ENCODE measurements at places on chromosomes 2 and 18.

- no peak for DNase-seq
These were observed 61.1 kb downstream of the FMNL2 start for GRCh38 chr2:152396051-152396511.

DNA sequence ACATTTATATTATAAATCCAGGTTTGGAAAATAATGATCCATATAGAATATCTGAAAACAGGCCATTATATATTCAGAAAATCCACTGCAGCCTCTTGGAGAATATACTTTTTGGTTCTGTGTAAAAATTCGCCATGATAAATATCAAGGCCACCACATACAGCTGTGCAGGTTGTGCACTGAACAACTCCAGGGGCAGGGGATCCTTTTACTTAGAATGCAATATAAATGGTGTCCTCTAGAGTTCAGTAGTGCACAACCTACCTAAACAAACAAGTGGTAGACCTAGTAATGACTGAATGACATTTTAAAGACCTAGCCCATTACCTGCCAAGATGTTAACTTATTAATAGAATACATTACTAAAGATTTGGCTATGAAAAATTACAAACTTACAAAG, 22.4 kb downstream of the MOGAT1 start:
- no peak for DNase-seq

DNA sequence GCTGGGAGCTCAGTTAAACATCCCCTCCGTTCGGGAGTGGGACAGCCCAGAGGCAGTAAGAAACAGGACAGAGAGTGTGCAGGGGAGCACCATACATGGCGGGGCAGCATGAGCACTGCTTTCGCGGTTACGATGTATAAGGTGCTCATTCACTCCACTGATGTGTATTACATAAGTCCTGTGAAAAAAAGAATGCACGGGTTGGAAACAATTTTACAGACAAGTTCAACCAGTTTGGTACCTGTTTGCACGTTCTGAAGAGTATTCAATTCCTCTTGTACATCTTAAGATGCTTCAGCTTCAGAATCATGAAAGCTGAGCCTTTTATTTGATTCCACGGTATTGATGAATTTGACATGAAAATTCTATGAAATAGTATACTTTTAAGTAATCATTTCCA, 97.8 kb upstream of the NETO1 start:
- no peak for DNase-seq

GRCh38 chr2:190357600-190357999, 14.2 kb downstream of the INPP1 start:
- no peak for DNase-seq

DNA sequence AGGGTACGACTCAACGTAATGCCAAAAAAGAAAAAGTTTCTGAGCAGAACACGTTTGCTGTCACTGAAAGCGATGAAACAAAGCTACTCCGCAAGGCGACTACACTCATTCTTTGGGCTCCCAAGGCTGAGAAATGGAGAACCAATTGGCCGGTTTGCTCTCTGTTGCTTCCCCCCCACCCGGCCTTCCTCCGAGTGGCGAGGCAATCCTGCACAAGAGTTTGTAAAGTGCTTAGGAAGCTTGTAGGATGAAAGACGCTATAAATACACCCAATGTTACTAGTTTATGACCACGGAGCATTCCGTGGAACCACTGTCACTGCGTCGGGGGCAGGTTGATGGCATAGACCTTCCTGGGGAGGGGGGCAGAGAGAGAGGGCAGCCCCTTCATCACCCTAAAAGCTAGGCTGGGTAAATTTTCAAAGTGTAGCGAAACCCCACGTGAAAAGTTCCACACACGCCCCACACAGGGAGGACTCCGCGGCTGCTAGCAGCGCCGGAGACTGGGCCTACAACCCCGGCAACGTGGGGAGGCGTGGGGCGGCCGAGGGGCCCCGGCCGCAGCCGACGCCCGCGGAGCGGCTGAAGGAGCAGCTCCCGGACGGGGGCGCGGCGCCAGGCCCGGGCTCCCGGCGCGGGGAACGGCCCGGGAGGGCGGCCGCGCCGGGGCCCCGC, 915 bp downstream of the CUL3 start:
- no peak for DNase-seq

GRCh38 chr2:88656690-88657089, 29.4 kb upstream of the EIF2AK3 start:
- no peak for DNase-seq

GRCh38 chr18:10262566-10262965, 191.9 kb upstream of the APCDD1 start:
- no peak for DNase-seq

- DNase-seq: no peak
These were observed 47.4 kb upstream of the RMDN2 start for GRCh38 chr2:37877457-37878315.

- no peak for DNase-seq
These were observed 306.0 kb upstream of the COL3A1 start for GRCh38 chr2:188668017-188668680.

- DNase-seq: no peak
These were observed 223.0 kb upstream of the DPP10 start for GRCh38 chr2:114219456-114219855.

DNA sequence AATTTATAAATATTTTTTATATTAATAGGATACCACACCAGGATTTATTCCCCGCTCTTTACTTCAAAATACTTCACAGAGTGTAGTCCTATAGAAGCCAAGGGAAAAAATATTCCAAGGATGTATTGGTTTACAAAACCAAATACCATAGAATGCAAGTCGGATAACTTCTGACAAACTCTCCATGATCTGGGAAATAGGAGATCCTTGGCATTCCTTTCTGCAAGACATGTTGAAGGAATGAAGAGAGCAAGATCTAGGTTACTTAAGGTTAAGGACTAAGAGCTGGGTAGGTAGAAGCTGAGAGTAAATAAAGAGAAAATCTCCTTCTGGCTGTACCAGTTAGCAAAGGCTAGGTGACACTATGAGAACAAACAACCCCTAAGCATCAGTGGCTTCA, 141.2 kb downstream of the LRATD1 start:
- no peak for DNase-seq

- no peak for DNase-seq
These were observed 93.3 kb downstream of the HS1BP3 start for GRCh38 chr2:20557635-20558034.

DNA sequence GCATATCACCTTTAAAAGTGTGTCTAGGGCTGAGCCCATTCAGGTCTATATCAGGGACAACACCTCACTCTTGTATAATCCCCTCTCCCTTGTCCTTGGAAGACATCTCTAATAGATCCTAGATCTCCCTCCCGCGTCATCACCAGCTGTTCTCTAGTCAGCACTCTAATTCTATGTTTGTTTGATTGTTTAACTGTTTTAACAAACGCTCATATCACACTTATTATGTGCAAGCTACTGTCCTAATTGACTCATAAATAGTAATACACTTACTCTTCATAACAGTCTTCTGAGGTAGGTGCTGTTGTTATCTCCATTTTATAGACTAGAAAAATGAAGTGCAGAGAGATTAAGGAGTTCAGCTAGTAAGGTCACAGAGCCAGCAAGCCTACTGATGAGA, 1.6 kb upstream of the ERMN start:
- DNase-seq: no peak

- no peak for DNase-seq
These were observed 56.2 kb downstream of the ARHGEF33 start for GRCh38 chr2:38945911-38946310.

DNA sequence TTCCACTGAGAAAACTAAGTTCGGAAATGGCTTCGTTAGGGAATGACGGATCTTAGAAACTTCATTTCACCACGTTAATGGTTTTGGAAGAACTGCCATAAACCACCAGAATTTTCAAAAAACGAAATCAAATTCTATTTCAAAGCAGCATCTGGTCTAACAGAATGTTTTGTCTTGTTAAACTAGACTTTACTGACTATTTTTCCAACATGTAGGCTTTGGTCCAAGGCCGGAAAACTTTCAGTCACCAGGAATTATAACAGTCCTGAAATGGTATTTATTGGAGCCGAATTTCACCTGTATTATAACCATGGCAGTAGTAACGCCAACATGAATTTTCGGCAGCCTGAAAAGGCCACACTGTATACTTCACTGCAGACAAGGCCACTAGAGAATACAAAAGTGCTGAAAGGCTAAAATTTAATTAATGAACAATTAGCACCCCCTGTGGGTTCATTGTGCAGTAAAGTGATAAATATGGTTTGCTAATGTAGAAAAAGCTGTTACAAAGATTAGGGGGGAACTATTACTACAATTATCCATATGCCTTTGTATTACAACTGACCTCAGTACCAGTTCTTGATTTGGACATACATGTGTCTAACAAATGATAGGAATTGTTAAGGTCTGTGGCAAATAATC, 116.4 kb downstream of the ZNF521 start:
- DNase-seq: no peak

- no peak for DNase-seq
These were observed 156.2 kb downstream of the DDX1 start for GRCh38 chr2:15747603-15748471.

DNA sequence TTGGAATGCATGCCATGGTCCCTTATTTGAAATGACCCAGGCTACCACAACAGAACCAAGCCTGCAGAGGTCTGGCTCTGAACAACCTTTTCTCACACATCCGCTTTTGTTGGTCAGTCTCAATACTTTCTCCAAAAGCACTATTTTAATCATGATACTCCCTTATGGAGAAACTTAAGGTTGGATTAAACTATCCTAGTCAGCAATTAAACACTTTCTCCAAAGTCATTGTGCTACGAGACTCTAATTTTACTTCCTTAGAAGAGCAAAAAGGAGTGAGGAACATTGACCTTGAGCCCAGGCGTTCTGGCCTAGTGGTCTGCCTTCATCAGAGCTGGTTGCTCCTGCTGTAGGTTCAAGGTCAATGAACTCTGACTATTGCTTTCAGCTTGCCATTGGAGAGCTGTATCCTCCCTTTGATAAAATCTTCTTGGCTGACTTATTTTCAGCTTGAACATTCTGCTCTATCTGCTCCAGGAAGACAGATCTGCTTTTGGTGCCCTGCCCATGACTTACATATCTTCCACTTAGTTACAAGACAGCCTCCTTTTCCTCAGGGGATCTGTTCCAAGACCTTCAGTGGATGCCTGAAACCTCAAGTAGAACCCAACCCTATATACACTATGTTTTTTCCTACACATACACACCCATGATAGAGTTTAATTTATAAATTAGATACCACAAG, 91.2 kb downstream of the NCKAP5 start:
- no peak for DNase-seq

- no peak for DNase-seq
These were observed 300.0 kb downstream of the GBX2 start for GRCh38 chr2:235868224-235868623.

GRCh38 chr18:8367217-8367988, 241.8 kb upstream of the RAB12 start:
- DNase-seq: no peak

DNA sequence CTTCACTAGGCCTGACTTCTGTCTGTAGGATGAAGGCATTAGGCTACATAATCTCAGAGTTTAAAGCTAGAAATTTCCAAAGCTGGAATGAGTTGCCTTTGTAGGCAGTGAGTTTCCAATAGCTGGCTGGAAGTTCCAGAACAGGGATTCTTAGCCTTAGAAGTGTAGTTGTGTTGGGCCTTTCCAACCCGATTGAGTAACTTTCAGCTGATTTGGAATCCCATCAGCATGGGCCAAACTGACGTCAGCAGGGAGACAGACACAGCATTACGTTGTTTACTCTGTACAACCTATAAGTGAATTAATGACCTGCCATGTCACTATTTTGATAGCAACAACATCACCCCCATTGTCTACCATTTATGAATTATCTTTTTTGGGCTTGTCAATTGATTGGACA, 56.9 kb downstream of the SETBP1 start:
- DNase-seq: no peak

DNA sequence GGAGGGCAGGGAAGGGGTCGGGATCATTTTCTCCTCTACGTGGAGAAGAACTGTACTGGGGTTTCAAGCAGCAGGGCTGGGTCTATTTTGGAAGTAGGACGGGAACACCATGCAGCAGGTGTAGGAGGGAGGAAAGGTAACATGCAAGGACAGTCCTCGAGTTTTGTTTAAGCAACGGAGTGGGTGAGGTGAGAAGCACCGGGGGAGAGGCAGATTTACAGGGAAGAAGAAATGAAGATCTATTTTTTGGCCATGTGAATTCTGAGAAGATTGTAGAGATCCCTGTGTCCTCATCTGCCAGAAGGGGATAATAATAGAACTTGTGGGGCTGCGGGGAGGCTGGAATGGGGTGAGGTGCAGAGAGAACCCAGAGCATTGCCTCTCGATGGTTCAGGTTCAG, 85.6 kb downstream of the INPP5D start:
- DNase-seq: no peak

GRCh38 chr2:8629402-8629801, 52.5 kb upstream of the ID2 start:
- DNase-seq: no peak

- DNase-seq: no peak
These were observed 120.7 kb downstream of the FSHR start for GRCh38 chr2:49033394-49034185.

DNA sequence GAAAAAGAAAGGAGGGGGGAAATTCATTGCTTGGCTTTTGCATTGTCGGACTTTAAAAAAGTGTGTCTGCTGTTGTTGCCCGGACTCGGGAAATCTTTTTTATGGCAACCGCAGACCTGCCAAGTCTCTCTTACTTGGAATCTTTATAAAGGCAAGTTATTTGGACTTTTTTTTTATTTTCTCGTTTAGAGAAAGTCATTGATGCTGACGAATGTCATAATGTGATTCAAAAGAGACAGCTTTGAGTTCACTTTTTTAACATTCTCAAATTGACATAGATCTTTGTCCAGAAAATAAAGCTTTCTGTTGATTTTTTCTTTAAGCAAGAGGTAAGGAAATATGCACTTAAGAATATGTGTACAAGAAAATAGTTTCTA, 651 bp upstream of the ZNF521 start:
- no peak for DNase-seq

DNA sequence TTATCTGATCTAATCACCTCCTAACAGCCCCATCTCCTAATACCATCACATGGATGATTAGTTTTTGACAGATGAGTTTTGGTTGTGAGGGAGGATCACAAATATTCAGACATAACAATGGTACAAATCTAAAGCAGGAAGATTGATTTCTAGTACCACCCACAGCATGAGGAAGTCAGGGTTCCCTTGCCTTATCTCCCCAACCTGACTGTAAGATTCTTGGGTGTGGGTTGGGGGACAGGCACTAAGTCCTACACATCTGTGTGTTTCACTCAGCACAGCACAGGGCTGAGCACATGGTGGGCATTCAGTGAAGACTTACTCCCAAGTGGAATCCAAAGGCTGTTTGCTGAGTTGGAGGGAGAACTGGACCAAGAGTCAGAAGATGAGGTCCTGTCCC, 93.8 kb upstream of the CXCR4 start:
- no peak for DNase-seq

DNA sequence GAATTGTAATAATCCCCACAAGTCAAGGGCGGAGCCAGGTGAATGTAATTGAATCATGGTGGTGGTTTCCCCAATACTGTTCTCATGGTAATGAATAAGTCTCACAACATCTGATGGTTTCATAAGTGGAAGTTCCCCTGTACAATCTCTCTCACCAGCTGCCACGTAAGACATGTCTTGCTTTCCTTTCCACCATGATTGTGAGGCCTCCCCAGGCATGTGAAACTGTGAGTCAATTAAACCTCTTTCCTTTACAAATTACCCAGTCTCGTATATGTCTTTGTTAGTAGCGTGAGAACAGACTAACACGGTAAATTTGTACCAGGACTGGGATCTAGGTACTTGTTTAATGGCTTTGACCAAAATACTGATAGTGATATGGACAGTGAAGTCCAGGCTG, 744.3 kb upstream of the REG3G start:
- DNase-seq: no peak

Data from activated naive CD4-positive, alpha-beta T cell (primary cell).